ENCODE measurements at places on chromosomes 3 and 15. TPM values are rescaled to one million over a fixed set of nuclear protein-coding genes. Genes with fewer than 3 reads are reported as not detected.
A peak's percentile ranks its signal among the peaks of the same experiment; 100 is the strongest.

DNA sequence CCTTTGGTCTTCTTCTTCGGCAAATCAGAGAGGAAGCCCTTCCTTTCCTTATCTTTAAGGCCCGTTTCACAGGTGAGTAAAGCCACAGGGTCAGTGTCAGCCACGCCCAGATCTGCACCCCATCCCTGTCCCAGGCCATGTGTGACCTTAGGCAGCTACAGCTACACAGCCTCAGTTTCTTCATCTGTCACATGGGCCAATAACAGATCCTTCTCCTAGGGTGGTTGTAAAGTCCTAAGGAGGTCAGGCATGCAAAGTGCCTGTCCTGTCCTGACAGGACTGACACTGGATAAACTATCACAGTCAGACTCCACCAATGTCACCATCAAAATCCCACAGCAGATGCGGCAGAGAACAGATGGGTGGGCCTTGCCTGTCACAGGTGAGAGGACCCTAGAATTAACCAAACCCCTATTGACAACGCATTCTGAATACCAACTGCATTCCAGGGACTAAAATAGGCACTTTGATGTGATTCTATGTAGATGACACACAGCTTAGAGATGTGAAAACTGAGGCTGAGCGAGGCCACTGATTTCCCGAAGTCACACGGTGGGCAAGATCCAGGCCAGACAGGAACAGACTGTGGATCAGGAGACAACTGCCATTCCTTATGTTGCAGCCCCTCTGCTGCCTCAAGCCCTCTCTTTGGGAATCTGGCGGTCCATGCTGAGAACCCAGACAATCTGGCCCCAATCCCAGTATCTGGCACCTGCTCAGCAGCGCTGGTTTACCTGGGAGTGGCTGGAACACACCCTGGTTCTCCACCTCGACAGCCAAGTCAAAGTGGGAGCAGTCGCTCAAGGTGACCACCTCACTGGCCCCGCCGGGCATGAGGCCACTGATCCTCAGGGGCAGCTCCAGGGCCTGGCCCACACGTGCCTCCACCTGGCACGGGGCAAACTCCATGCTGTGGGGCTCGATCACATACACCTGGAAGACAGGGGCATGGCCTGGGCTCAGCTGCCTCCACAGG is 48.7 kb downstream of the NUP210 start:
- DNase-seq = no peak

DNA sequence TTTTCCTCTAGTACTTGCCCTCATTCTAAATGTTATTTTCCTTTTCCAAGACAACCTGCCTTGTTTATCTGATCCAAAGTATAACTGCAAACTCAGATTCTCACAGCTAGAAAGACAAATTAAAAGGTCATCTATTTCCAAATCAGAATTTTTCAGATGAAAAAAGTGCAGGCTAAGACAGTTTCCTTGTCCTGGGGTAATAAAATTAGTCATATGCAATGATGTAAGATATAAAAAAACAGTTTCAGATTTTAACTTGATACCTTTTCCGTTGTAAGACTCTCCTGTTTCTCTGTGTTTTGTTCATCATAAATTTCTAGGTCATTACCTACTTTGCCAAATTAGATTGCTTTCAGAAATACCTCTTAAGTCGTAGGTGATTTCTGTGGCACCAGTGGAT is 238.4 kb upstream of the PEX5L start:
- no peak for DNase-seq

DNA sequence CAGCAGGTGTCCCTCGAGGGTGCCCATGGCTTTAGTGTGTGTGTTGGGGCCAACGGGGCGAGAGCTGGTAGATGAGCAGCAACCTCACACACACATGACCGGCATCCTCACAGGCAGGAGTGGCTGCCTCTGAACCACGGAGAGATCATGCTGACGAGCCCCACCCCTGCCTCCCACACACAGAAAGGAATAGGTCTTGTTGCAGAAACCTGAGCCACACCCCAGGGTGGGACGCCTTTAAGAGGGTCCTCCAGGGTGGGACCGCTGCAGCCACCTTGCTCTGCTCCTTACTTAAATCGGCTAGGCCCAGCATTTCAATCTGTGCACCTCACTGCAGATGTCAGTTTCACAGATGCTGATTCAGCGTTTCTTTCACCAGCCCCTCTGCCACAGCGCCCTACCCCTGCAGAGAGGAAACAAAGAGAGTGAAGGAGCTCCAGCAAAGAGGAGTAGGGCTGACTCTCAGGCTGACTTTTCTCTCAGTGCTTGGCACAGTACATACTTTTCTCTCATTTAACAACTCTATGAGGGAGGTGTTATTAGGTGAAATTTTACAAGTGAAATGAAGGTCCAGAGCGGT is 61.2 kb upstream of the EPHB3 start:
- no peak for DNase-seq

DNA sequence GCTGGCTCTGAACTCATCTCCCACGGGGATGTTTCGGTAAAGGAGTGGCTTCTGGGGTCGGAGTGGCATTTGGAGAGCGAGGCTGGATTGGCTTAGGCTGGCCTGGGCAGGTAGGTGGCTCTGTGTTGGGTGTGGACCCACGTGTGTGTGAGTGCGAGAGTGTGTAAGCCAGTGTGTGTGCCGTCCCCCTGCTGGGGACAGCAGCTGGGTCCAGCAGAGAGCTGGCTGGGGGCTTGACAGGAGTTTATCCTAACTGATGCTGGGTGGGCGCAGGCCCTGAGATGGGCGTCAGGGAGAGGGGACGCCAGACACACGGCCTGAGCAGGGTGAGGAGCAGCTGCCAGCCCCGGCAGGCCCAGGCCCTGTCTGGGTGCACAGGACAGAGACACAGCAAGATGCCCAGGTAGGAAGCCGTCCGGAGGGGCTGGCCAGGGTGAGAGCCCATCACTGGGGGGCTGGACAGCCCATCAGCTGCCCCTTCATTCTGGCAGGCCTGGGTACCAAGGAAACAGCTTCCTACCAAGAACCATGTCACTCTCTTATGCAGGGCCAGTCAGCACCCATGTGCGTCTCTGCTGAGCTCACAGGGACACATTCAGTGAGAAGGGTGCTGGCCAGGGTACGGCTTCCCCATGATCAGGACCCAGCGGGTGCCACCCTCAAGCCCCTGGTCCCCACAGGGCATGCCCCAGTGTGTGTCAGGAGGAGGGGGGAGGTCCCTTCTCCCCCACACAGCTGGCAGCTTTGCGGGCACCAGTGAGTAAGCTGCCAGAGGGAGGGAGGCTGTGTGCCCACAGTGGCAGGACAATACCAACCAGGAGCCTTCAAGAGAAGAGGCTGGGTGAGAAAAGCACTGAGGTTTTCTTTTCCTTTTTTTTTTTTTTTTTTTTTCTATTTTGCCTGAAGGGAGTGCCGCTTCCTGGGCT is 1.1 kb downstream of the PAK6 start:
- DNase-seq = no peak

GRCh38 chr3:84904212-84904611 is 54.6 kb upstream of the CADM2 start:
- DNase-seq = no peak

DNA sequence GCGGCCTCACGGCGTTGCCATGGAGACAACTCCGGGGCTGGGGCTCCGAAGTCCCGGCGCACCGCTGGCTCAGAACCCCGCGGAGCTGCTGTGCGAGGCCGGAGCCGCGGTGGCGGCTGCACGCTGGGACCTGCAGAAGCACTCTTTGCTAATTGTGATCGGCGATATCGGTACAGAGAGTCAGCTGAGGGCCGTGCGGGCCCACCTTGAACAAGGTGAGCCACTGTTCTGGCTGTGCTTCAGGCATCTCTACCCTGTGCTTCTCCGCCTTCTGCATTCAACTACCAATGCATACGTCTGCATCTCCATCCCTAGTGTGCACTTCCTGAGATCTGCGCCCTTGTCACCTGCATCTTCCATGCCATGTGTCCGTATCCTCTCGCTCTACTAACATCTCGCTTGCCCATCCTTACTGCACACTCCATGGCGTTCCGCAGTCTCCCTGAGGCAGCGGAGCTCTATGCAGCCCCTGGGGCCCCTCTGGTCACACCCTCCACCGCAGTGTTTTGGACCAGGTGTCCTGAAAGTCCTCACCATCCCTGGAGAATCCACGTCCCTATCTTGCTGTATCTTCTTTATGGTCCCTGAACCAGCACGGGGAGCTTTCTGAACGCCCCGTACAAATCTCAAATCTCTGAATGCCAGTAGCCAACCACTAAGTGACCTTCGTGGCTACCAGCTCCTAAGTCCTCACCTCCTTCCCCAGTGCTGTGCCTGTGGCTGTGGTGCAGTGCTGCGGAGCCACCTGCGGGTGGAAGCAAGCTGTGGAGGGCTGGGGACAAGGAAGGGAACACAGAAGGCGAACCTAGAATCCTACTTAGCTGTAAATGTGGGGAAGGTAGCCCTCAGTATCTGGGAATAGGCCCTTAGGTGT is 6.2 kb upstream of the MAP1A start:
- peak; percentile 20 for DNase-seq

DNA sequence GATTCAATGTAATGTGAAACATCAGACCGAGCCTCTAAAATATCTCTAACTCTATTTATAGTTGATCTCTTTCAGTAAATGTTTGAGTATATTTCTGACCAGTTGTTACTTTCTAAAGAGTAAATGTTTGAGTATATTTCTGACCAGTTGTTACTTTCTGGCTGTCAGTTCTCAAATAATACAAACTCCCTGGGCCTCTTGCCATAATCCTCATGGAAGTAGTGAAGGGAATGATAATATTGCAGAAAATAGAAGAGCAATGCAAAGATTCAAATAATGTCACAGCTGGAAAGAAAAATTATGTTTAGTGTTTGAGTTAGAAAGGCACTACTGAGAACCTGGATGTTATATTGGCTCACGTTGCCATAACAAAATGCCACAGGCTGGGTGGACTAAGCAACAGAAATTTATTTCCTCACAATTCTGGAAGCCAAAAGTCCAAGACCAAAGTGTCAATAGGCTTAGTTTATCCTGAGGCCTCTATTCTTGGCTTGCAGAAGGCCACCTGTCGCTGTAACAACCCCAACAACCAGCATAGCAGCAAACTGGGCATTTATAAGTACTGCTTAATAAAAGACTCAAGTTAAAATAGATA is 470.6 kb upstream of the BCHE start:
- DNase-seq = no peak

DNA sequence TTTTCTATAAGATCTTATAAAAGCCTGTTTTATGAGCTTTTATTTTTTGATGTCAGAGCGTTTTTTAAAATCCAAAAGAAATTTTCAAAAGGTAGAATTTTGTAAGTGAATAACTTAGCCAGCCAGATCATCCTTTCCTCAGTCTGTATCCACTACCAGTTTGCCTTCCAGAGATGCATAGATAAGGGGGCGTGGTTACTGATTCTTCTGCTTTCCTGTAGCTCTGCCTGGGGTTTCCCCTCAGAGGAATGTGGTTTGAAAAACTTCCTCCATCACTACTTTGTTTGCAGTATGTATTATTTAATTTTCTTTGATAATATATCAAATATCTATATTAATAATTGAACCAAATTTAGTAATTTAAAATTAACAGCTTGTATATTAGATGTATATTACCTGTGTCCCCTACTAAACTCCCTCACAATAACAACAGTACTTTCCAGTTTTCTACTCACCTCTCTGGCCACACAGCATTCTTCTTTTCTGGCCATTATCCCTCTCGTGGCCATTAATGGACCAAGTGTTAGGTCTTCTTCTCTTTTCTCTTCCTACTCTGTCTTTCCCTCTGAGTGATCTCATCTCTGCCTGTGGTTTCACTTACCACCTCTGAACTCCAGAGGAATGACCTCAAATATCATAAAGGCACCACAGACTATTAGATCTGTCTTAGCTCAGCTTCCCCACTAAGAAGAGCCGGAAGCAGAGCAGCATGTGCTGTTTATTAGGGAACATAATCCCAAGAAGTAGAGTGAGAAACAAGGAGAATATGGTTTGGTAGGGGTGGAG is 239.7 kb downstream of the UBE2E2 start:
- no peak for DNase-seq

DNA sequence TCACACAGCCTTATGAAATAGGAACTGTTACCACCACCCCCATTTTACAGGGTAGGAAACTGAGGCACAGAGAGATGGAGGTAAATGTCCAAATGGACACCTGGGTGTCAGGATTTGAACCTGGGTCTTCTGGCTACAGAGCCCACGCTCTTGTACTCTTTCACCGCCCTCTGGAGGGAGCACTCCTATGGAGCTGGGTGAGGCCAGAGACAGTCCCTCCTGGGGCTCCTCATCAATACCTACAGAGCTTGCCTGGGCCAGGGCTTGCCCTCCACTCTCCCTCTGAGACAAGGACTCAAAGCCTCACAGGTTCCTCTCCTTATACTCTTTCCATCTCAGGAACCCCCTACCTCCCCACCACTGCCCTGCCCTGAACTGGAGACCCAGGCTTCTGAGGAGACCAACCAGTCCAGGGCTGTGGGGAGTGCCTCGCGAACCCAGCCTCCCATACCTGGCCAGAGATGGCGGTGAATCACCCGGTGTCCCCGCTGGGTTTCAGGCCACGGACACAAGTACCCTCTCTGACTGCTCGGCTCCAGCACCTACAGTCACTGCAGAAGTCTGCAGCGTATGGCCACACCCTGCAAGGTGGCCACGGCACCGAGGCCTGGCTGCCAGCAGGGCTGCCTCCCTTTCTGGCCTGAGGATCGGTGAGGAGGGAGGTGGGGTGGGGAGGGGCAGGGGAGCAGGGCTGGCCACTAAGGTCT is 22.1 kb upstream of the ATP2B2 start:
- DNase-seq = no peak

- no peak for DNase-seq
Measured at GRCh38 chr3:51955893-51956770, 951 bp downstream of the GPR62 start.

GRCh38 chr3:3179407-3180094 is at the start of gene CRBN:
Gene CRBN, minus strand, starts transcription at chr3:3179691. Its CDS starts 4 bp downstream, at chr3:3179687.
- DNase-seq = peak; percentile 76

The ROBO1 gene
- 71.0 TPM for total RNA-seq

The FES gene
- total RNA-seq = 9.5 TPM

The ITPKA gene
- 29.7 TPM for total RNA-seq

The KLHL40 gene
- total RNA-seq = not detected

The NR1I2 gene
- total RNA-seq = 10.9 TPM

Measured in HepG2 (cell line).